ELF-1 (cell line): ENCODE measurements at places on chromosomes 11 and 22.

GRCh38 chr11:28245131-28245530 lies 136.9 kb downstream of the METTL15 start:
- DNase-seq: no peak

GRCh38 chr11:9955391-9955790 lies 291.5 kb downstream of the SWAP70 start:
- DNase-seq: no peak

- DNase-seq: no peak
Observed at GRCh38 chr11:13308704-13309103, 31.1 kb downstream of the BMAL1 start.

GRCh38 chr11:130874396-130874795 lies 41.9 kb downstream of the SNX19 start:
- DNase-seq: no peak

- no peak for DNase-seq
Observed at GRCh38 chr22:50525858-50526107, 385 bp upstream of the SCO2 start.

DNA sequence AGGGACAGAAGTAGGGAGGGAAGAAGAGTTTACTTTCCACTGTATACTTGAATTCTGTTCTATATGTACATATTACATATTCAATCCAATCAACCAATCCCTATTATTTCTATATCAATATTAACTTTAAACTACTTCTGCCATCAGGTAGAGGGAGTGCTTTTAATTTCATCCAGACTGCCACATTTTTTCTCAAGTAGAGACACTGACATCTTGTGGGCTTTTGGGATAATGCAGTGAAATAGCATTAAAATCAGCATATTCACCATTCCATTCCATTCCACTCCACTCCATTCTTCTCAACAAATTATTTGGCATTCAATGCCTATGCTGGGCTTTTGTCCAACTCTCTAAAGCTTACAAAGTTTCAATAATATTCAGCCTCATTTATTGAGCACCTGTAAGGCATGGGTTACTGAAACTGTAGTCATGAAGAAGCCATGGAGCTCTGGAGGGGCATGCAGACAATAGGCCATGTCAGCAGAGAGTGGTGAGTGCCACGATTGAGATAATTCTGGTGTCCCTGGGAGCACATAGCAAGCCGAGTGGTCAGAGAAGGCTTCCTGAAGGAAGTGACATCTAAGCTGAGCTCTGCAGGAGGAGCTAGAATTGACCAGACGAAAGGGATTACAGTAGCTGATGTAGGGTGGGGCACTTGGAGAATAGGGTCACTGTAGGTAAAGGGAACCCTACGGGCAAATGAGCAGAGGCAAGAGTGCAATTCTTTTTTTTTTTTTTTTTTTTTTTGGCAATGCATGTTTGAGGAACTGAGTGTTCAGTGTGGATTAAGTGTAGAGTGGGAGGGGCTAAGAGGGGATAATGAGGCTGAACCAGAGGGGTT lies 12.8 kb upstream of the CLPB start:
- no peak for DNase-seq

DNA sequence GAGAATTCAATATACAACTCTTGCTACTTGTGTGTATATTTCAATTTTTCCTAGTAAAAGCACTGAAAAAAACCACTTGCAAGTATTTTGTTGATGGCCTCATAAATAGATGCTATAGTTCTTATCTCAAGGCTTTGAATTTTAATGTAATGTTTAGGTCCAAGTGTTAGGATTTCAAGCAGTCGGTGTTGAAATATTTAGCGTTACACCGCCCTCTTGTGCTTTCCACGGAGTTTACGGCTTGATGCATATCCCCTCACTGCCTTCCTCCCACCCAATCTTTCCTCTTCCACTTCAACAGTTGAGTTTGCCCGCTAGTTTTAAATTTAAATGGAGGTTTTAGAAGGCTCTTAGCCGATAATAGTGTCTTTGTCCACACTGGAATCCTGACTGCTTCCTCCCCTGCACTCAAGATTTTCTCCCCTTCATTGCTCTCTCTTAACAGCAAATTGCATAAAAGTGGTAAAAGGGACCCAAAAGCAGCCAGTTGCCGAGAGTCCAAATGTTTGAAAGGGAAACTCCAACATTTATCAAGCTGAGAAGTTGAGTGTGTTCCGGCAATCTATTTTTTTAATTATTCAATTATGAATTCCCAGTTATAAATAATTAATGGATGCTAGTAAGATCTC lies 25.9 kb upstream of the HTATIP2 start:
- DNase-seq: peak; percentile 48

GRCh38 chr11:6611092-6611962 lies 689 bp downstream of the TAF10 start:
- peak; percentile 30 for DNase-seq

GRCh38 chr11:118677977-118678376 lies 1.5 kb downstream of the TREH start:
- DNase-seq: no peak

- DNase-seq: peak; percentile 83
Observed at GRCh38 chr11:95149651-95150364, 60.2 kb downstream of the ENDOD1 start.

GRCh38 chr22:19998232-19998951 lies 18.2 kb downstream of the ARVCF start:
- no peak for DNase-seq

GRCh38 chr11:77779935-77780334 lies 40.6 kb downstream of the RSF1 start:
- DNase-seq: no peak

DNA sequence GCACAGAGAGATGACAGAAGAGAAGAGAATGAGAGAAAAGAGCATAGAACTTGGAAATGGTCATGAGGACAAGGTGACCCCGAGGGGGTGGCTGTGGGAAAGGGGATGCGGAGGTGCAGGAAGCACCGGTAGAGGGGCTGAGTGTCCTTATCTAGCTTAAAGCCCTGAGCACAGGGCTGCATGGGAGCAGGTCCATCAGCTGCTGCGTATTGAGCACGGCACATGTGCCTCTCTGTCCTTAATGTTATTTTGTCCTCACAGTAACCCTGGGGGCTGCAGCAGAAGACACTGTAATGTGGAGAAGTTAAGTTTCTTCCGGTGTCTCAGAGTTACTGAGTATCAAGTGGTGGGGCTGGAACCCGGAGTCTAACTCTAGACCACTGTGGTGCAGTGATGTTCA lies 94.4 kb upstream of the OR4B1 start:
- no peak for DNase-seq

GRCh38 chr22:38826386-38826785 lies 17.4 kb downstream of the NPTXR start:
- DNase-seq: no peak

GRCh38 chr11:61834278-61835048 lies 6.4 kb downstream of the FADS2 start:
- DNase-seq: peak; percentile 63

DNA sequence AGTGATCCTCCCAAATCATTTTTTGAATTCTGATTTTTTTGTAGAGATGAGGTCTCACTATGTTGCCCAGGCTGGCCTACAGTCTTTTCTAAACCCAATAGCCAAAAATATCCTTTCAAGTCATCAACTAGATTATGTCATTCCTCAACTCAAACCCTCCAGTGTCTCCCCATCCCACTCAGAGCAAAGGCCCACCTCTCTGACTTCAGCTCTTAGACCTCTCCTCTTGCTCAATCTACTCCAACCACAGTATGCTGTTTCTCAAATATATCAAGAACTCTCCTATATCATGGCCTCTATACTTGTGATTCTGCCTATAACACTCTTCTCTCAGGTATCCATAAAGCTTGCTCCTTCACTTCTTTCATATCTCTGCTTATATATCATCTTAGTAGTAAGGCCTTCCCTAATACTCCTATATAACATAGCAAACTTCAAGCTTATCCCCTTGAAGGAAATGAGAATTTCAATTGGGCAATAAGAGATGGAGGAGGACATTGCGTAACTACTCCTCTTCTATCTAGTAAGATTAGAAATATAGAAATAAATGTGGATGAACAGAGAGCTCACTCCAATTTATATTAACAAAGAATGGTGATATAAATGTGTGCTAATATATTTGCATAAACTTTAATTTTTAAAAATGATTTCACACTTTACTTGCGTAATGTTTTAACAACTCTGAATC lies 24.5 kb downstream of the DLG2 start:
- DNase-seq: no peak

- no peak for DNase-seq
Observed at GRCh38 chr11:34158661-34159060, 53.2 kb downstream of the NAT10 start.
